ENCODE measurements at places on chromosomes 2 and 18. TPM values are rescaled to one million over a fixed set of nuclear protein-coding genes. Genes with fewer than 3 reads are reported as not detected.

ROCK1 gene
- total RNA-seq, result 36.4 TPM

CFLAR gene
- 99.5 TPM for total RNA-seq

ANKRD36C gene
- total RNA-seq, result 26.2 TPM

KCNG3 gene
- total RNA-seq, result not detected

DNA sequence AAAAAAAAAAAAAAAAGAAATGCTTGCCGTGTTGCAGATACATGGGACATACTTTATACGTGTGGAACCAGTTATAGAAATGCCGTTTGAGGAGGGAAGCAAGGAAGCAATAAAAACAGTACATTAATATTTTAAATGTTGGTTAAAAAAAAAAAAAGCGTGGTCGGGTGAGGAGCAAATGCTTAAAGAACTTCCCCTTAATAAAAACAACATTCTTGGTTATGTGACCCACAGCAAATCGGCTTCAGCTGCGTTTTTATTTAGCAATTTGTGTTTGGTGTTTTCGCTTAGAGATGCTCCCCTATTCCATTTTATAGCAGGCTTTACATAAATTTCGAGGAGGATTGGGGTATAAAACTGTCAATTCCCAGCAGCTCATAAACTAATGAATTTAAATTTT is 223.6 kb downstream of the LRRTM1 start:
- H3K27me3 ChIP-seq, result no peaks in the 10 kb centered on the region
- no peak for DNase-seq
- H3K27ac ChIP-seq, result no peak overlapping the region
- H3K4me1 ChIP-seq, result no peaks in the 10 kb centered on the region
- no peaks in the 10 kb centered on the region for H3K36me3 ChIP-seq

DNA sequence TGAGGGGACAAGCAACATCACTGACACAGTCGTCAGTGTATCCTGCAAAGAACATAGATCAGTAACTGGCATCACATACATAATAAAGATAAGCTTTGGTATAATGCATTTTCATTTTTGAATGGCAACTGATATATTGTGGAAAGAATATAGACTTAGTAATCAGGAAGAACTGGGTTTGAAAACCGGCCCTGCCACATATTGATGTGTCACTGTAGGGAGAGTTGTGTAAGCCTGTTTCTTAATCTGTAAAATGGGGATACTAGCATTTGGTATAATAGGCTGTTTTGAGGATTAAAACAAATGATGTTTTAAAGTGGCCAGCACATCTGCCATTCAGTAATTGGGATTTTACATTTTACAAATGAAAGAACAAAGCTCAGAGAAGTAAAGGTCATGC is 277.8 kb upstream of the CNTNAP5 start:
- DNase-seq, result no peak
- H3K4me1 ChIP-seq, result no peaks in the 10 kb centered on the region
- H3K27ac ChIP-seq, result no peak overlapping the region
- H3K27me3 ChIP-seq, result no peaks in the 10 kb centered on the region

GRCh38 chr2:9199716-9200632 is 6.6 kb upstream of the ASAP2 start:
- H3K27ac ChIP-seq, result no peak overlapping the region
- no peaks in the 10 kb centered on the region for H3K36me3 ChIP-seq
- no peak overlapping the region for H3K4me3 ChIP-seq
- no peak for DNase-seq
- H3K27me3 ChIP-seq, result no peaks in the 10 kb centered on the region
- no peaks in the 10 kb centered on the region for H3K4me1 ChIP-seq

DNA sequence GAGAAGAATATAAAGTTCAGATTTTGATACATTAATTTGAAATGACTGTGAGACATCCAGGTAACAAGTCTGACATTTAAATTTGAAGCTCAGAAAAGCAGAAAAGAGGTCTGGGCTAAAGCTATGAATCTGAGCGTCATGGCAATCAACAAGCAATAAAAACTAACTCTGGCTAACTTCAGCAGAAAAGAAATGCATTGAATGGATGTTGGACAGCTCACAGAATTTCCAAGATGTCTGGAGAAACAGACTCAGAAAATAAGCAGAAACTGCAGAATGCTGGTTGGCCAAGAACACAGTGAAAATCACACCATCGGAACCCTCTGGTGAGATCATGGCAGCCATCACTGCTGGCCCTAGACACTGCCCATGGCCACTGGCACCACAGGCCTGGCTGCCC is 366.6 kb downstream of the METTL4 start:
- no peaks in the 10 kb centered on the region for H3K4me1 ChIP-seq
- no peak for DNase-seq
- no peak overlapping the region for H3K27ac ChIP-seq
- no peak overlapping the region for H3K4me3 ChIP-seq

DNA sequence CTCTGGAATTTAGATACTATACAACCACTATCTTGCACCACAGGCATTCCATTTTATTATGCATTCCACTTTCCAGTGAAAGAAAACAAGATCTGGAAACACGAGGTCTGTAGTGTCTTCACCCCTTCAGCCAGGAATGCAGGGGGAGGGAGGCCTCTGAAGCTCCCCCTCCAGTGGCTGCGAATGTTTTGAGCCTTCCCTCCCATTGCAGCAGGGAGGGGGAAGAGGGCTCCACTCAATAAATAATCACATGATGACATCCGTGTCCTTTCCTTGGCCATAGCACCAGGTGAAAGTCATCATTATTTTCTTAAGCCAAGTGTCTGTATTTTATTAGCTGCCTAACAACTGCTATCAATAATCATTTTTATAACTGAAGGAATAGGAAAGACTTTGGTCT is 38.6 kb downstream of the ALPK2 start:
- peaks cover 3% of the 10 kb centered on the region for H3K4me1 ChIP-seq
- no peak overlapping the region for H3K4me3 ChIP-seq
- no peaks in the 10 kb centered on the region for H3K36me3 ChIP-seq
- DNase-seq, result no peak

DNA sequence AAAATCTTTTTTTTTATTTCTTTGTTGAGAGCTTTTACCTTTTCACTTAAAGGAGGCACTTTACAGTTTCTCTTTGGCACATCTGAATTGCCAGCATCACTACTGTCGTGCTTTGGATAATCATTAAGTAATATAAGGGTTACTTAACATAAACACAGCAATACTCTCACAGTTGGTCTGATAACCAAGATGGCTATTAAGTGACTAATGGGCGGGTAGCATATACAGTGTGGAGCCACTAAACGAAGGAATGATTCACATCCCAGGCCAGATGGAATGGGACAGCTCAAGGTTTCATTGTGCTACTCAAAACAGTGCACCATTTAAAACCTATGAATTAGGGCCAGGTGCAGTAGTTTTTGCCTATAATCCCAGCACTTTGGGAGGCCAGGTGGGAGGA is 28.1 kb downstream of the USP37 start:
- H3K27me3 ChIP-seq, result no peaks in the 10 kb centered on the region
- peaks cover 38% of the 10 kb centered on the region for H3K36me3 ChIP-seq
- no peak for DNase-seq
- H3K4me3 ChIP-seq, result no peak overlapping the region
- H3K27ac ChIP-seq, result no peak overlapping the region

DNA sequence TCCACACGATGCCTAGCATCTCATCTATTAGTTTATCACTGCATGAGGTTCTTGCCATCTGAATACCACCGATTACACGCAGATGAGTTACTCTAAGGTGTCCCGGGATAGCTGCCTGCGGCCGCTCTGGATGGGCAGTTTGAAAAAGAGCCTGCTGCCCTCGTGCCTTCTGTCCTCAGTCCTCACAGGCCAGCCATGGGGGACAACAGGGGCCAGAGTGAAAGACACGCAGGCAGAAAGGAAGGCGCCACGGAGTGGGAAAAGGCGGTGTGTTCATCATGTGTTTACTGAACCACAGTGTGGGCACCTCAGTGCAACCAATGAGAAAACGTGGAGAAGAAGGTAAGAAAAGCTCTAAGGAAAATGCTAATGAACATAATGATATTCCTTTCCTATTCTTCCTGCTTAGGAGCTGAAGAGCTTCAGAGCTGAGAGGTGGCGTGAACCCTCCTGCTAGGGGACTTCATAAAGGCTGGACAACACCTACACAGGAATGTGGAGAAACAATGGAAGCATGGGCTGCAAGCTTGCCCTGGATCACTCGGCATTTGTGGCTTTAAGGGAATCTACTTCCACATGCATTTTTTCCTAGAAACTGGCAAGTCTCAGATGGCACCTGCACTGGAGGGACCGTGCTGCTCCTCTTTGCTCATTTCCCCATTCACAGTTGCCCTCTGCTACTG is 50.9 kb downstream of the CABYR start:
- no peak overlapping the region for H3K27ac ChIP-seq
- H3K4me3 ChIP-seq, result no peak overlapping the region
- peaks cover 21% of the 10 kb centered on the region for H3K4me1 ChIP-seq
- H3K27me3 ChIP-seq, result peaks cover 9% of the 10 kb centered on the region
- H3K36me3 ChIP-seq, result no peaks in the 10 kb centered on the region

DNA sequence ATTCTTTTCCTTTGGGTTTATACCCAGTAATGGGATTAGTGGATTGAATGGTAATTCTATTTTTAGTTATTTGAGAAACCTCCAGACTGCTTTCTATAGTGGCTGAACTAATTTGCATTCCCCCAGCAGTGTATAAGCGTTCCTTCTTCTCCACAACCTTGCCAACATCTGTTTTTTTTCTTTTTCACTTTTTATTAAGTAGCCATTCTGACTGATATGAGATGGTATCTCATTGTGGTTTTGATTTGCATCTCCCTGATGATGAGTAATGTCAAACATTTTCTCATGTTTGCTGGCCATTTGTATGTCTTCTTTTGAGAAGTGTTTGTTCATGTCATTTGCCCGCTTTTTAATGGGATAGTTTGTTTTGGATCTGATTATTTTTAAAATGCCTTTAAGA is 64.1 kb upstream of the MEIS1 start:
- H3K27ac ChIP-seq, result no peak overlapping the region
- no peaks in the 10 kb centered on the region for H3K27me3 ChIP-seq
- no peak overlapping the region for H3K4me3 ChIP-seq
- DNase-seq, result no peak

GRCh38 chr2:121408641-121409040 is 122.0 kb upstream of the RNU4ATAC start:
- peaks cover 31% of the 10 kb centered on the region for H3K36me3 ChIP-seq
- H3K27ac ChIP-seq, result no peak overlapping the region
- no peaks in the 10 kb centered on the region for H3K27me3 ChIP-seq

- no peaks in the 10 kb centered on the region for H3K27me3 ChIP-seq
- no peak overlapping the region for H3K27ac ChIP-seq
- no peaks in the 10 kb centered on the region for H3K36me3 ChIP-seq
- no peak for DNase-seq
Measured at GRCh38 chr18:62529597-62529996, 6.8 kb downstream of the ZCCHC2 start.

GRCh38 chr2:72603481-72603880 is 222.4 kb downstream of the EXOC6B start:
- no peak overlapping the region for H3K4me3 ChIP-seq
- no peaks in the 10 kb centered on the region for H3K27me3 ChIP-seq
- no peak overlapping the region for H3K27ac ChIP-seq
- no peaks in the 10 kb centered on the region for H3K4me1 ChIP-seq
- DNase-seq, result no peak

DNA sequence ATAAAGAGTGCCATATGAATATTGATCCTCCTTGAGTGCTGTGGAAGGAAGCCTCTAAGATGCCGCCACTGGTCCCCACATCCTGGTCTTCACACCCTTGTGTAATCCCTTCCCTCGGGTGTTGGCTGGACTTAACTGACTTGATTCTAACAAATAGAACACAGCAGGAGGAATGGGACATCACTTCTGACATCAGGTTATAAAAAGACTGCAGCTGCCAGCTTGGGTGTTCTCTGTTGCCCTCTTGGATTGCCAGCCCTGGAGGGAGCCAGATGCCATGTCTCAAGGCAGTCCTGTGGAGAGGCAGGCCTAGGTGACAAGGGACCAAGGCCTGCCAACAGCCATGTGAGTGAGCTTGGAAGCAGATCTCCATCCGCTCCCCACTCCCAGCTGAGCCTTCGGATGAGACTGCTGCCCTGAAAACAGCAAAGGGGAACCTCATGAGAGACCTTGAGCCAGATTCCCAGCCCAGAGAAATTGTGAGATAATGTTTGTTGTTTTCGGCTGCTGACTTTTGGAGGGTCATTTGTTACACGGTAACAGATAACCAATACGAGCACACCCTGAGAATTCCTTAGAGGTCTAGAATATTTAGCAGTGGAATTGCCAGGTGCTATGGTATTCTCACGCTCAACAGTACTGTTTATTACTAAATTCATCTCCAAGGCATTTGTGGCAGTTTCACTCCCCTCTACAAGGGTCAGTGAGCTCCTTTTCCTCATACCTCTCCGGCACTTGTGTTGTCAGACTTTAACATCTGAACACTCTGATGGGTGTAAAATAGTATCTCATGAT is 32.5 kb downstream of the HPCAL1 start:
- peaks cover 21% of the 10 kb centered on the region for H3K4me1 ChIP-seq
- no peak overlapping the region for H3K27ac ChIP-seq
- no peaks in the 10 kb centered on the region for H3K36me3 ChIP-seq
- no peak for DNase-seq
- H3K27me3 ChIP-seq, result no peaks in the 10 kb centered on the region

DNA sequence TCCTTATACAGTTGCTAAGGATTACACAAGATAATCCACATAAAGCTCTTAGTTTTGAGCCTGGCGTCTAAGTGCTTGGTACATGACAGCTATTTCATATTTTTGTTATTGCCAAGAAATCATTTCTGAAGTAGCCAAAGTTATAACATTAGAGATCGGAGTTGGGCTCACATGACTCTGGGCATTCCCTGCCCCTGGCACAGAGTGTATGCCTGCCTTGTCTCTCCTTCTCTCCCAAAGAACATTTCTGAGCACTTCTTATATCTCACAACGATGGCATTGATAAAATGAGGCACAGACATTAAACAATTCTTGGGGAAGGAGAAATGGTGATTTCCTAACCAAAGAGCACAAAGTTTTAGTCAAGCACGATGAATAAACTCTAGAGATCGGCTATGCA is 87.7 kb upstream of the DDX18 start:
- no peaks in the 10 kb centered on the region for H3K4me1 ChIP-seq
- no peak overlapping the region for H3K4me3 ChIP-seq
- H3K27ac ChIP-seq, result no peak overlapping the region
- H3K27me3 ChIP-seq, result no peaks in the 10 kb centered on the region
- DNase-seq, result no peak

DNA sequence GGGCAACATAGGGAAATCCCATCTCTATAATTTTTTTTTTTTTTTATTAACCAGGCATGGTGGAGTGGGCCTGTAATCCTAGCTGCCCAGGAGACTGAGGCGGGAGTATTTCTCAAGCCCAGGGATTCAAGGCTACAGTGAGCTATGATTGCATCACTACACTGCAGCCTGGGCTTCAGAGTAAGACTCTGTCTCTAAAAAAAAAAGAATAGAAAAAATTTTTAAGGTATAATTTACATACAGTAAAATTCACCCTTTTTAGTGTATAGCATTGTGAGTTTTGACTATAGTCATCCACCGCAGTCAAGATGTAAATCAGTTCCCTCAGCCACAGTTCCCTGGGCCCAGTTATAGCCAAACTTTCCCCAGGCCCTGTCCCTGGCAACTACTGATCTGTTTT is 57.1 kb upstream of the MSH6 start:
- peaks cover 34% of the 10 kb centered on the region for H3K4me1 ChIP-seq
- H3K4me3 ChIP-seq, result no peak overlapping the region
- H3K36me3 ChIP-seq, result no peaks in the 10 kb centered on the region
- H3K27ac ChIP-seq, result no peak overlapping the region
- H3K27me3 ChIP-seq, result no peaks in the 10 kb centered on the region
- no peak for DNase-seq

GRCh38 chr18:57831597-57832377 is 28.7 kb upstream of the ATP8B1 start:
- H3K27me3 ChIP-seq, result no peaks in the 10 kb centered on the region
- no peaks in the 10 kb centered on the region for H3K36me3 ChIP-seq
- H3K4me3 ChIP-seq, result no peak overlapping the region
- DNase-seq, result no peak
